ENCODE measurements at places on chromosomes 7 and 10.

DNA sequence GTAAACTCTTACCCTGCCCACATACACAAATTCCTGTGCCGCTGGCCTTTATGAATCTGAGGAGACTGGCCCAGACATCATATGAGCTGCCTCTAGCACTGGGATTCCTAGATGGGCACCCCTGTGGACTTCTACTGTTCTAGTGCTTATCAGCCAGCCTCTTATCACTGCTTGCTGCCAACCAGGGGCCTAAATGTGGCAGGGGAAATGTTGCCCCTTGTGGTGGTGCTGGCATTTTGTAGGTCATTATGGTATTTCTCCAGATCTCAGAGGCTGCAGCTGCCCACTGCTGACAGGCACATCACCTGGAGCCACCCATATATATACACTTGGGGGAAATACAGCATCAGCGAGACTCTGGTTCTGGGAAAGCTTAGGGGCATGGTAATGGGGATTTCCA lies 5.4 kb downstream of the SFR1 start:
- DNase-seq = no peak

GRCh38 chr7:134561-135256 lies 57.7 kb upstream of the FAM20C start:
- no peak for DNase-seq

DNA sequence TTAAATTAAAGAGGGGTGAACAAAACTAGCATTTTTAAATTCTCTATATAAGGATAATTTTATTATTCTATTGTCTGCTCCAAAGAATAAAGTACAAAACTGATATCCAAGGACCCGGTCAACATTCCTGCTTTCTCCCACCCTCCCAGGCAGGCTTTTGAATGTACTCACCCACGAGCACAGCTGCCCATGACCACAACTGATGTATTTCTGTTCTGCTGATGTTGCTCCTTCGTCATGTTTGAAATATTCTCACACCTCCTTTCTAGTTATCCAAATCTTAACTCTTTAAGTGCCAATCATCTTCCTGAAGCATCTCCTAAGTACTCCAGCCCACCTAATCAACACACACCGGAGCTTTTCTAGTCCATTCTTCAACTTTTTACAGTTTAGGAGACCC lies 46.7 kb downstream of the CALD1 start:
- DNase-seq = no peak

DNA sequence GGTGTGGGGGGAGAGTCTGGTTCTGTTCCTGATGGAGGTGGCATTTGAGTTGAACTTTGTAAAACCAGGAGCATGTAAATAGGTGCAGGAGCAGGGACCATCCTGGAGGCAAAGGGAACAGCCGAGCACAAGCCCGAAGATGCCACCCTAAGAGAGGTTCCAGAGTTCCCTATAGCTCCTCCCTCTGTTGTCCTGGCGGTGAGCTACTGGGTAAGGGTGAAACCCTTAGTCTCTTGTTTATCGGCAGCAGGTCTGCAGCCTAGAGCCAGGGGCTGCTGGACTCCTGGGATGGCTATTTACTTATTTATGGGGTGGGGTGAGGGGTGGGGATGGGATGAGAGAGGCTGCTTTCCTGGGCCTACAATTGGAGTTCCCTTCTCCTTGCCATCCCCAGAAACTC lies 6.5 kb upstream of the LBX1 start:
- DNase-seq = no peak

DNA sequence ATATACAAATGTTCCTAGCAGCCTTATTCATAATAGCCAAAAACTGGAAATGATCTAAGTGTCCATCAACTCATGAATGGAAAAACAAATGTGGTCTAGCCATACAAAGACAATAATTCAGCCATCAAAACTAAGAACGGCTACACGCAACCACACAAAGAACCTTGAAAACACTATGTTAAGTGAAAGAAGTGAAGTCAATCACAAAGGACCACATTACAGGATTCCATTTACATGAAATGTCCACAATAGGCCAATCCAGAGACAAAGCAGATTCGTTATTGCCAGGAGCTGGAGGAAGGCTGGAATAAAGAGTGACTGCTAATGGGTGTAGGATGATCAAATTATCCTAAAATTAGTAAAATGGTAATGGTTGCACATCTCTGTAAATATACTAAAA lies 21.1 kb downstream of the MKRN1 start:
- no peak for DNase-seq
